ENCODE measurements at places on chromosomes 11 and 22. TPM values are rescaled to one million over a fixed set of nuclear protein-coding genes. Genes with fewer than 3 reads are reported as not detected.

CECR2 gene
- polyA plus RNA-seq, result 2.1 TPM

TREH gene
- polyA plus RNA-seq, result 0.12 TPM

OR8G1 gene
- polyA plus RNA-seq, result not detected

NCAM1 gene
- polyA plus RNA-seq, result 158 TPM

FGF4 gene
- polyA plus RNA-seq, result not detected

CSF2RB gene
- polyA plus RNA-seq, result not detected

KRTAP5-10 gene
- polyA plus RNA-seq, result not detected

Measured in neural cell (in vitro differentiated cells).